Gastrocnemius medialis (tissue), 4 donors: ENCODE measurements at places on chromosomes 3 and 15. TPM values are rescaled to one million over a fixed set of nuclear protein-coding genes. Genes with fewer than 3 reads are reported as not detected.

GRCh38 chr3:180594631-180595558 is 7.1 kb upstream of the TTC14 start:
- H3K4me1 ChIP-seq, result no peaks in the 10 kb centered on the region
- DNase-seq, result no peak
- H3K27ac ChIP-seq, result no peak overlapping the region
- H3K27me3 ChIP-seq, result no peaks in the 10 kb centered on the region
- H3K36me3 ChIP-seq, result no peaks in the 10 kb centered on the region
- H3K4me3 ChIP-seq, result no peak overlapping the region

DNA sequence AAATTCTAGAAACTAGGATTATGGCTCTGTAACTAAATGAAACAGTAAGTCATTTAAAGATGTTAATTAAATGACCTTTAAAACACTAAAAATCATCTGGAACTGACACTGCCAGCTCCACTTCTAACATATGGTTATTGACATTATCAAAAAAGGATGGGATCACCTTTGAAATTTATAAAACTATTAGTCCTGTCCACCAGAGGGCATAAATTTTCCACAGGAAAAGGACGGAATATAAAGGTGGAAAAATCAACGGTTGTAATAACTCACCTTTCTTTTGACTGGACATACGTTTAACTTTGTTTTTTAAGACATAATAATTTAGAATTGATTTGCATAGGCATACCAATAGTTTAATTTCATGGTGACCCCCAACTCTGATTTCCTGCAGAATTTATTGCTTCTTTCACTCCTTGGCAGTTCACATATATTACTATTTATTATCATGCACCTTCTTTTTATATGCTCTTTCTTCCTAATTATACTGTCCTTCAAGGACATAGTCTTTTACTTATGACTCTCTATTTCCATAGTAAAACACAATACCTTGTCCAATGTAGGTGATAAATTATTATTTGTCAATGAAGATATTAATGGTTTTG is 345.7 kb downstream of the CADM2 start:
- H3K4me3 ChIP-seq, result no peak overlapping the region
- DNase-seq, result no peak
- H3K36me3 ChIP-seq, result no peaks in the 10 kb centered on the region
- no peaks in the 10 kb centered on the region for H3K27me3 ChIP-seq
- H3K27ac ChIP-seq, result no peak overlapping the region
- no peaks in the 10 kb centered on the region for H3K4me1 ChIP-seq

DNA sequence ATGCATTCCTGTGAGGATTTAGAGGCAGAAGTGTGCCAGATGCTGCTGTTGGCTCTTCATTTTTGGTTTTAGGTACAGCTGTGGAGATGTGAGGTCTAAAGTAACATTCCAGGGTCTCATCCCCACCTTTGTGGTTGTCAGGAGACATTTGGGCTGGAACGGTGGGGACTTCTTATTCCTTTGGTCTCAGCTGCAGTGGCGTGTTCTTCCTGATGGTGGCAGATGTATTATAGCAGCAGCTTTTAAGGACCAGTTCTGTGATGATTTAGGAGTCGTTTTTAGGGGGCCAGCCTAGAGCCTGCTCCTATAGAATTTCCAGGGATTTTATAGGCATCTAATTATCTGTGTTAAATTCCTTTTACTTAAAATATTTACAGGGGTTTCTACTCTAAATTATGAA is 221.0 kb upstream of the EOMES start:
- H3K4me1 ChIP-seq, result no peaks in the 10 kb centered on the region
- H3K27me3 ChIP-seq, result no peaks in the 10 kb centered on the region
- DNase-seq, result no peak
- no peak overlapping the region for H3K27ac ChIP-seq
- H3K4me3 ChIP-seq, result no peak overlapping the region
- no peaks in the 10 kb centered on the region for H3K36me3 ChIP-seq

The ARGFX gene
- not detected for total RNA-seq

The NEIL1 gene
- 11.1 TPM for total RNA-seq

The TMEM212 gene
- not detected for total RNA-seq

The PLA2G4E gene
- total RNA-seq, result not detected

The PP2D1 gene
- total RNA-seq, result not detected
